Non-pigmented ciliary epithelial cell (primary cell): ENCODE measurements at places on chromosomes 5 and 9.

- no peak for DNase-seq
Measured at GRCh38 chr9:20804489-20805250, 120.6 kb downstream of the FOCAD start.

- DNase-seq, result peak; percentile 78
Measured at GRCh38 chr9:87290241-87291052, 207.2 kb upstream of the DAPK1 start.

DNA sequence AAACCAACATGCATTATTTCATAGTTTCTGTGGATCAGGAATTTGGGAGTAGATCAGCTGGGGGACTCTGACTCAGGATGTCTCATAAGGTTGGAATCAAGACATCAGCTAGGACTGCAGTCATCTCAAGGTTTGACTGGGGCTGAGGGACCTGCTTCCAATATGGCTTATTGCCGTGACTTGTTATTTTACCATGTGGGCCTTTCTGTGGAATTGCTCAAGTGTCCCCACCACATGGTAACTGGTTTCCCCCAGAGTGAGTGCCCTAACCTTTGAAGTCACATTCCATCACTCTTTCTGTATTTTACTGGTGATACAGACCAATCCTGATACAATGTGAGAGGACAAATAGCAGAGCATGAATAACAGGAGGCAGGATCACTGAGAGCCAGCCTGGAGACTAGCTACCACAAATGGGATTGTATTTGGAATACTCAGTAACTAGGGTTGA lies 70.2 kb upstream of the ELL2 start:
- peak; percentile 72 for DNase-seq

- DNase-seq, result no peak
Measured at GRCh38 chr5:111337688-111338087, 113.5 kb downstream of the CAMK4 start.

GRCh38 chr9:110329639-110330230 lies 7.9 kb downstream of the TXNDC8 start:
- no peak for DNase-seq

DNA sequence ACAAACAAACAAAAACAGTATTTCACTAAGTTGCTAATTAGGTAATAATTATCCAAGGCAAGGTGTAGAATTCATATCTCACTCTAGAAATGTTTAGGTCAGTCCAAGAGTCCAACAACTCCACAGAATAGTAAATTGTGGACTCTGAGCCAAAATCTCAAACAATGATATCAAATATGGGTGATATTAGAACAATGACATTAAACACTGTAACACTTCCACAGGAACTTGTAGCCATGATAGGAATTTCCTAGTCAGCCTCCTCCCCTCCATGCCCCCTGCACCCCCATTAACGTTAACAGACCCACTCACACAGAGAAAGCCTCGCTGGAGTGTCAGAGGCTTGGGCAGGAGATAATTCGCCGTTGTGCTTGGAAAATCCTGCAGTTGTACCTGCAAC lies 305.0 kb upstream of the PIK3R1 start:
- no peak for DNase-seq

GRCh38 chr5:88691230-88691582 lies 191.8 kb downstream of the MEF2C start:
- no peak for DNase-seq

DNA sequence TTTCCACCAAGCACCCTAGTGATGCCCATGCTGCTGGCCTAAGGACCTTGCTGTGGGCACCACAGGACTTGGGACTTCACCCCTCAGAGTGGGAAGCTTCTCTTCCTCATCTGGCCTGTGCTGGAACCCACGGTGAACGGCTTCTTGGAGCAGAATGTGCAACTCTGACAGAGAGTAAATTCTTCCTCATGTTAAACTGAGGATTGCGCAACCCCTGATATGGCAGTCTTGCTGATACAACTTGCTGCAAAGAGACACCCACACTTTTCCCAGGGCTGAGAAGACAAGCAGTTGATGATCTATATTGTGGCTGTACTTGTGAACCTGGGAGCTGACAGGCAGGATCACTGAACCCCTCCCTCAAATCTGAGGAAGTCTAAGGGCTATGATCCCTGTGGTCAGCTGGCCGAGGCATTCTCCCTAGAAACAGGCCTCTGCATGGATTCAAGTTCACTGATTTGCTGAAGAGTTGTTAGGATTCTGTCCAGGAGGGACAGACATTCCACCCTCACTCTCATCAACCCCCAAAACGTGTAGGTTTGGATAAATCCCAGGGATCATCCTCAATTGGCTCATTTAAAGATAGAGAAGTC lies 307.2 kb downstream of the MTRR start:
- DNase-seq, result no peak

DNA sequence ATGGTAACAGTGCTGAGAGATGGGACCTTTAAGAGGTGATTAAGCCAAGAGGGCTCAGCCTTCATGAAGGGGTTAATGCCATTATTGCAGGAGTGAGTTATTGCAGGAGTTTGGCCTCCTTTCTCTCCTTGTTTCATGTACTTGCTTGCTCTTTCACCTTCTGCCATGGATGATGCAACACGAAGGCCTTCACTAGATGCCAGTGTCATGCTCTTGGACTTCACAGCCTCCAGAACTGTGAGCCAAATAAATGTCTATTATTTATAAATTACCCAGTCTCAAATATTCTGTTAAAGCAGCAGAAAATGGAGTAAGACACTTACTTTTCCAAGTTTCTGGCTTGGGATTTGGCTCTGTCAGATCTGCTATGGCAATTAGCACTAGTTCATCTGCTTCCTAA lies 38.4 kb upstream of the RECK start:
- no peak for DNase-seq

DNA sequence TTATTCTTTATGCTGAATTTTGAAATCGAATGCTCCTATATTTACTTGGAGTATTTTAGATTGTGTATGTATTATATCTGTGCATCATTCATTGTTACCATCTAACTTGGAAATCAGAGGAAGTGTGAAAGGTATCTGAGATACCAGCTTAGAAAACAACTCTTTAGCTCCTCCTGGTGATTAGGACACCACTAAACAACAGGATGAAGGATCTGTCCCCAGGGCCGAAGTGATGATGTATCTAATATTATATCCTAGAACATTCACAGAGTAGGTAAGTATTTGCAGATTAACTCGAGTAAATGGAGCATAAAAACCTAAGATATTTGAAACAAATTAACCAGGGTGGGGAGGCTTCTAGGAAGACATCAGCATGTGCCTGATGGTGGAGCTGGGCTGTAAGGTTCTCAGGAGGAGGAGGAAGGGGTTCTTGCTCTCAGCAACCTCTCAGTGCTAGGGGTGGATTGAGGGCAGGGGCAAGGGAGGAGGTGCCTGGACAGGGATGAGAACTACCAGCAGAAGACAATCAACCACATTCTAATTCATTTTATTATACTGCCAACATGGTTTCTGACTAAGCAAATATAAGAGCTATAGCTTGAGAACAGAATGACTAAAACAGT lies 2.6 kb upstream of the NFIL3 start:
- DNase-seq, result no peak

GRCh38 chr5:116922532-116922931 lies 347.9 kb upstream of the SEMA6A start:
- DNase-seq, result no peak

DNA sequence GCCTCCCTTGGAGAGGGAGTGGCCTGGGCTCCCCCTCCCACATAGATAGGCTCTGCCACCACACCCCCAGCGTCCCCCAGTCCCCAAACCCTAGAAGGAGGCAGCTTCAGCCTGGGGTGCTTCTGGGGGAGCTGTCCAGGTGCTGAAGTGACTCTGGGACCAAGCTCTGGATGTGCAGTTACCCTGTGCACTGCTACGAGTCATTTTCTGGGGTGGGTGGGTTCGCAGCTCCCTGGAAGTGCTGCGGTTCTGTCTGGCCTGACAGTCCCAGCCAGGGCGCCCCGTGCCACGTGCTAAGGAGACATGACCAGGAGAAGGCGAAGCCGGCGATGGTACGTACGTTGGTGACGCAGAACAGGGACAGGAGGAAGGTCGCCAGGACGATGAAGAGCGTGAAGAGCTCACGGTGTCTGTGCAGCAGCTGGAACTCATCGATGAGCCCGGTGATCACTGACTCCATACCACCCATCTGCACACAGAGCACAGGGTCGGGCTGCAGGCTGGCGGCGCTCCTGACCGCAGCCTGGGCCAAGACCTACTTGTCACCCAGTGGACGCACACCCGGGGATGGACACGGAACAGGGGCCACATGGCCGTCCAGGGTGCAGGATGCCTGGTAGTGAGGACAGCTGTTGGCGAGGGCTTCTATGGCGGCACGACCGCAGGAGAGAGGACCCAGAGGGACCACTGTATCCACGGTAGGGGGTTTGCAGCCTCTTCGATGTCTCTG lies 35.7 kb downstream of the SLC6A3 start:
- no peak for DNase-seq
